NCI-H1092 treated with DMSO at 0.1 percent for 48 hours (cell line): ENCODE measurements at places on chromosomes 13 and 19.

- DNase-seq = no peak
Observed at GRCh38 chr13:86000546-86000945, 201.3 kb upstream of the SLITRK6 start.

GRCh38 chr13:98511435-98511834 is 65.5 kb downstream of the STK24 start:
- no peak for DNase-seq

- no peak for DNase-seq
Observed at GRCh38 chr19:10815007-10815536, 20.9 kb downstream of the TMED1 start.

DNA sequence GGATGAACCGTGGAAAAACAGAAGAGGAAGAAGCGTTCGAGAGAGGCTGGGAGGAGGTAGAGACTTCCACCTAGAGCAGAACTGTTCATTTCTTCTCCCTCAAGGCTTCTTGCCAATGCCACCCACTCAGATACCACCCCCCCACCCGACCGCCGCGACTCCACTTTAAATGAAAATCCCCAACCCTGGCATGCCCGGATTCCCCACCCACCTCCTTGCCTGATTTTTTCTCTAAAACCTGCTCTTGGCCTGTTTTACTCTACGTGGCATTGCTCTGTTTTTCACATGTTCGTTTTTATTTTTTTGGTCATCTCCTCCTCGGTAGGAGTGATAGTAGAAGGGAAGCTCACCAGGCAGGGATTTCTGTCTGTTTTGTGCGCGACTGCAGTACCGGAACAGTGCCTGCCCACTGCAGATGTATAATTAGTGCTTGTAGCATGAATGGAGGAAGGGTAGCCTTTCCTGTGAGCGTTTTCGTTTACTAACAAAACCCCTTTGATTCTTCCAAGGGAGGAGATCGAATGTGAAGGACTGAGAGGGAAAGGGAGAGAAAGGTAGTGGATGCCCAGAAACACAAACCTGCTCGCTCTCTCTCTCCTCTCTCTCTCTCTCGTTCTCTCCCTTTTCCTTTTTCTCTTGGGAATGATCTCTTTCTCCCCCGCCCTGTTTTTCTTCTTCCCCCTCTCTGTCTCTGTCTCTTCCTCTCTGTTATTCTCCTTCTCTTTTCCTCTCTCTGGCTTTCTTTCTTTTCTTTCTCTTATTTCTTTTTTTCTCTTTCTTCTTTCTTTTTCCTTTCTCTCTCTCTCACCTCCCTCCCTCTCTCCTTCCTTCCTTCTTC is 2.2 kb downstream of the CD70 start:
- DNase-seq = no peak

DNA sequence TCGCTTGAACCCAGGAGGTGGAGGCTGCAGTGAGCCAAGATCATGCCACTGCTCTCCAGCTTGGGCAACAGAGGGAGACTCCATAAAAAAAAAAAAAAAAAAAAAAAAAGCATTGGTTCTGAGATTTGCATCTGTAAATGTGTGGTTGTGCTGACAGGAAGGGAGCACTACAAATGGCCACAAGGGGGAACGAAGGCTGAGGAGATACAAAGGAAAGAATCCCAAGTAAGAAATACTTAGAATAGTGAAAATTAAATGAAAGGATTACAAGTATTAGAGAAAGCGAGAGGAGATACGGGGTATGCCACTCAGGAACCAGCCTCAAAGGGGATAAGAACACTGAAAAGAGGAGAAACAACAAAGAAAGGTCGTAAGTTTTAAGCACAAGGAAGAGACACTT is 284.9 kb downstream of the KLF12 start:
- DNase-seq = peak; percentile 13

GRCh38 chr19:40596608-40597328 is 4.4 kb upstream of the LTBP4 start:
- no peak for DNase-seq

DNA sequence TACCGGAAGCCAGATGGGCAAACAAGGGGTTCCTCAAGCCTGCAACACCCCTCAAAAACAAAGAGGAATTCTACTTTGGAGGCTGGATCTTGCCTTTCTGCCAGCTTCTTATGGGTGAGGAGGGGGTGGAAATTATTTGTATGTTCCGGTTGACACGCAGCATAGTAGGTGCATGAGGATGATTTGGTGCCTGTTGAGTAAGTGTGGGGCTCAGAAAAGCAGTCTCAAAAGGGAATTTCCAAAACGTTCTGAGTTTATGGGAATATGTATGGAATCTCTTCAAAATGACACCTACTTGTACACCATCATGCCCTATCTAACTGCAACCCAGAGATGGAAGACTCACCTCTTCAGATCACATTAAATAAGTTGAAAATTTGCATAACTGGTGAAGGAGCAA is 3.0 kb upstream of the TECR start:
- no peak for DNase-seq

GRCh38 chr19:48661711-48662090 is 11.1 kb downstream of the NTN5 start:
- DNase-seq = no peak

- no peak for DNase-seq
Observed at GRCh38 chr13:50285283-50285682, 270.0 kb downstream of the KCNRG start.

- DNase-seq = no peak
Observed at GRCh38 chr19:15137777-15138176, 30.6 kb downstream of the SYDE1 start.

DNA sequence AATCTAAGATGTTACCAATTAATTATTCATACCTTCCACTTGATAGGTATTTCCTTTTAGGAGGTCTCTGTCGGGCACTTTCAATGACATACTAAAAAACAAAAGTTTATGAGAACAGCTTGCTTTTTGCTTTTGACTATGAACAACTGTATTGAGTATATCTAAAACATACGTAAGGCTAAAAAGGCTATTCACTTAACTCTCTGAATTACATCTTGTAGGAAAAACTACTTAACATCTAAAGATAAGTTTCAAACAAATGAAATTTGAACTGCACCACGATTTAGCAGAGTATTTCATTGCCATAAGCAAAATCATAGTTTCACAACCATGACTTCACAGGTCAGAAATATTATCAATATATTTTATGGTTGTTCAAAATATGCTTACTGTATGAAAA is 11.6 kb downstream of the SUPT20H start:
- no peak for DNase-seq

DNA sequence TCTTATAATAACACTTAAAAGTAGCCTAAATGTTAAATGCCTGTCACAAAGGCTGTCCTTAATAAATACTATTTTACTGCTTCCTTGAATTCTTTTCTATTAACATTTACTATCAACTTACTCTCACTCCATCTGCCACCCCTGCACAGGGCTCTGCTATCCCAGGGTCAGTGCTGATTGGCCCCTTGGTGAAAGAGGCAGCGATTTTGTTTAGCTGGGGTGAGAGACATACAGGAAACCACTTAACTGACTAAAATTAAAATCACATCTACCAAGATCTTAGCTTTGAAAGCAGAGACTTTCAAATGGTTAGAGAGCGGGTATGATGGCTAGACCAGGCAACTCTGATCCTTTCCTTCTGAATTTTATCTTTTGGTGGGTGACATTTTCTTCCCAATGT is 149.9 kb upstream of the HTR2A start:
- DNase-seq = no peak

DNA sequence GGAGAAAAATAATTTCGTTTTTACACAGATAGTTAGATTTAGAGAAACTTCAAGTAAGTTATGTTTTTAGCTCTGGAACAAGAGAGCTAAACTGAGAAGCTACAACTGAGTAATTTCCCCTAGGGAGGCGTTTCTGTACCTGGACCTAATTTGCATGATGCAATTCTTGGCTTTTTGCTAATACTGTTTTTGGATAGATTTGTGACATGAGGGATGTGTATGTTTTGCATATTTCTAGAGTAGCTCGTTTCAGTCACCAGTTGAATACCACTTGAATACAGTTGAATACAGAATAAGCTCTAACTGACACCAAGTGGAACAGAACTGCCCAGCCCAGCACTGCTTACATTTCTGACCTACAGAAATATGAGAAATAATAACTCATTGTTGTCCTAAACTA is 1227.9 kb upstream of the SPRY2 start:
- DNase-seq = no peak

GRCh38 chr13:98780451-98780850 is 28.0 kb upstream of the SLC15A1 start:
- no peak for DNase-seq

- DNase-seq = no peak
Observed at GRCh38 chr13:113115363-113116205, 7.0 kb upstream of the F10 start.

GRCh38 chr13:44795176-44795575 is 194.1 kb downstream of the NUFIP1 start:
- DNase-seq = no peak
